ENCODE measurements at places on chromosomes 6 and 20.

DNA sequence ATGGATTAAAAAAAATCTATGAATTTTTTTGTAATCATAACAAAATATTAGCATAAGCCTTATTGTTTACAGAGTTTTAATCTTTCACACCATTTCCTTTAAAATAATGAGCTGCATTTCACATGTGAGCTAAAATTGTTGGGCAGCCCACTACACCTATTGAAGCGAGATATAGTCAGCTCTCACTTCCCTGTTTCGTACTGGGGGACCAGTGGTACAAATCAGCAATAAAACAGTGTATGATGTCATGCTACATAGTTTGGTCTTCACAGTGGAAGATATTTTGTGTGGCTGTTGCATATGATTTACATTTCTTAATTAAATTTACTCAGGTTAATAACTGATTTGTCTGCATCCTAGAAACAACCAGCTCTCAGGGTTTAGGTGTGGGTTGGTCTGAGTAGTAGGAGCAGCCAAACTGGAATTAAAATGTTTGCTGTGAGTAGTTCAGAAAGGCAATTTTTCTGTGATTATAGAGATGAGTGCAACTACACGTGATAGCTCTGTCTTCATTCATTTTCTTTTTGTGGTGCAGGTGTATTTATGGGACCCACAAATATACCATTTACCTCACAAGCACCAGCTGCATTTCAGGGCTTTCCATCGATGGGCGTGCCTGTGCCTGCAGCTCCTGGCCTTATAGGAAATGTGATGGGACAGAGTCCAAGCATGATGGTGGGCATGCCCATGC lies 99.3 kb downstream of the B3GAT2 start:
- DNase-seq = no peak

DNA sequence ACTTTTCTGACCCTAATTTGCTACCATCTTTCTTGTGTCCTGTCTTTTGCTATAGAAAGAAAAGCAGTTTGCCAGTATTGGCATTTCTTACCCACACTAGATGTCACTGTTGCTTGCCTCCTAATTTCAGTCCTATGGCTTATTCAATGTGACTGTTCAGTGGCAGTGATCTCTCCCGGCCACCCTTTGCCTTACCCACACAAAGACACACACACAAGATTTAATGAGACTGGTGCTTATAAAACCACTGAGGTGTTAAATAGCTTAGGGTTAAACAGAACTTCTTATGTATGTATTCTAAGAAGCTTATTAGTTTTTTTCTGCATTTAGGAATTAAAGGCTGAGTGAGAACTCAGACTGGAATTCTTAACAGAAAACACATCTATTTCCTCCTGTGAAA lies 233.6 kb upstream of the ASCC3 start:
- no peak for DNase-seq

DNA sequence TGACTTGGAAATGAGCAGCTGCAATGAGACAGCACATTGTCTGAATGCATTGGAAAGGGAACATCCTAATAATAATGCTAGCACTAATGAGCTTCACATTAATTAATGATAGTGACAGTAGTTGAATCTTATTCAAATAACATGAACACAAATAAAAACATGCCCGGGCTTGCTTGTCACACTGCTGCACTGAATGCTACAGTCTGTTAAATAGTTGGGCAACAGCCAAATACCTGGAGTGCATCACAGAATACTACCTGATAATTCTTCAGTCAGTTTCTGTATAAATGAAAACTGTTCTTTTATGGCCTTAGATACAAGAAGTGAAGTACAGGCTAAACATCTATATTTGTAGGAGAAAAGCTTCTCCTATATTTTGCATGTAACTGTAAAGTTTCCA lies 458.7 kb downstream of the RNF144B start:
- DNase-seq = no peak

DNA sequence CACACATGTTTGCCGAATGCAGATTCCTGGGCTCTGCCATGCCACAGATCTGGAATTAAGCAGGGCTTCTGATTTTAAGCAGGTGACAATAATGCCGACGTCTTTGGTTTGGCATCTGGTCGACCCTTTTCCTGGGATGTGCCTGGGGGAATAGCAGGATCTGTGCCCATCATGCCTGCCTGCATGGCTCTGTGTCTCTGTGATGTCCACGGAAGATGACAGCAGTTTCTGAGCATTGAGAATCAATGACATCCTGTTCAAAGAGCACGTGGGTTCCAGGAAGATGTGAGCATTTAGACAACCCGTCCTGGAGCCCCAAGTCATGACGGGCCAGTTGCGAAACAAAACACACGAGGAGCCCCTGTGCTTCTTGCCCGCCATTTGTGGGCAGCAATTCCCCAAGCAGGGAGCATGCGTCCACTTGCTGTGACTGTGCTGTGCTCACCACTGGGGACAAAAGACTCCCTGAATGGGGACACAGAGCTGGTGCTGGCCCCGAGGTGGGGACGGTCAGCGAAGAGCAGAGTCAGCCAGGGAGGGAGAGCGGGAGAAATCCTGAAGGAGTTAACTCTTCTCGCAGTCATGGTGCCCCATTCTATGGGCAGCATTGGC lies 110.1 kb downstream of the ERMARD start:
- DNase-seq = no peak

DNA sequence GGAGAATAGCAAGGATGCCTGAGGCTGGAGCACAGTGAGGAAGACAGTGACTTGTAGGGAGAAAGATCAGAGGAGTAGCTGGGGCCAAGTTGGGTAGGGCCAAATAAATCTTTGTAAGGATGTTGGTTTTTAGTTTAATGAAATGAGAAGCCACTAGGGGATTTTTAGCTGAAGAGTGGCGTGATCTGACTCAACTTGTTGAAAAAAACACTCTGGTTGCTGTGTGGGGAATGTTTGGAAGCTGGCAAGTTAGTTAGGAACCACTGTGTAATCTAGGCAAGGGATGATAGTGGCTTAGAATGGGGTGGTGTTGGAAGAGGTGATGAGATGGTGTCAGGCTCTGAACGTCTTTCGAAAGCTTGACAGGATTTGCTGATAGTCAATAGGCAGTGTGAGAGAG lies 176.1 kb upstream of the HDDC2 start:
- DNase-seq = no peak

DNA sequence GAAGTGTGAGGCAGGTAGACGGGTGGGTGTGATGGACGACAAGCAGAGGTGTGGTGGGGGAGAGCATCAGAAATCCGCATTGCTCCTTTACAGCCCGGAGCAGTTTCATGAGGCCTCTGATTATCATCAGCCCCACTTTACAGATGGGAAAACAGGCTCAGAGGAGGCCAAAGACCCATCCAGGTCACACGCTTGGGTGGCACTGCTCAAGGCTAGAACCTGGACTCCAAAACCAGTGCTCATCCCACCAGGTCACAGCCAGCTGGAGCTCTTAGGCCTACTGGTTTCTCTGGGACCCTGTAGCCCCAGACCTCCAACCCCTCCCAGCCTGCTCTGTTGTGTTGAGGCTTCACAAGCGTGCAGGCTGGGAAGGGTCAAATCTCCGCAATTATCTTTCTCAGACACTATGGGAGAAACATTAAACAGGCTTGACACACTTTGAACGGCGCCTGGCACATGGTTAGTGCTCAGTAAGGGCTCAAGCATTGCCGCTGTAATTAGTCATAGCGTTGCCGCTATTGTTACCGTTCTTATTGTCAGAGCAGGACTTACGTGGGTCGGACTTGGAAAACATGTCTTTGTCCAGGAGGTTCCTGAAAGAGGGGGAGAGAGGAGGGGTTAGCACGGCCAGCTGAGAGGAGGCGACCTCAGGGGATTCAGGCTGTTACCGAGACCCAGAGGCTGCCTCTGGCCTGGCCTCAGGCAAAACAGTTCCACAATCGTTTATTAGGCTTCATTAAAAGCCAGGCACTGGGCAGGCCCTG lies 16.6 kb downstream of the CPNE5 start:
- no peak for DNase-seq

DNA sequence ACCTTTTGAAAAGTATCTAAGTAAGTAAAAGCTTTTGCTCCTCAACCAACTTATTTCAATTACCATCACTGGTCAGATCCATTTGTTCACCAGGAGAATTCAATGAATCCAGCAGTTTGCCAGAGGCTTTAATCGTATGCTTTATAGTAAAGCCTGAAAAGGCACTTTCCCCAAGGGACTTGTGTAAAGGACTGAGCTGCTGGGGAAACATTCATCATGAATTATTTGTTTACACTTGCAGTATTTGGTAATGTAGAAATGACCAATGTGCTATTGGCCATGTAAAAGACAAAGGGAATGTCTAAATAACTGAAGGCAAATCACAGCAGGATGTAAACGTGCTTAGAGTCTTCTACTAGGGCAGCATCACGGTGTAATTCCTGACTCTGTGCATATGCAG lies 471.4 kb downstream of the ADGRB3 start:
- DNase-seq = no peak

DNA sequence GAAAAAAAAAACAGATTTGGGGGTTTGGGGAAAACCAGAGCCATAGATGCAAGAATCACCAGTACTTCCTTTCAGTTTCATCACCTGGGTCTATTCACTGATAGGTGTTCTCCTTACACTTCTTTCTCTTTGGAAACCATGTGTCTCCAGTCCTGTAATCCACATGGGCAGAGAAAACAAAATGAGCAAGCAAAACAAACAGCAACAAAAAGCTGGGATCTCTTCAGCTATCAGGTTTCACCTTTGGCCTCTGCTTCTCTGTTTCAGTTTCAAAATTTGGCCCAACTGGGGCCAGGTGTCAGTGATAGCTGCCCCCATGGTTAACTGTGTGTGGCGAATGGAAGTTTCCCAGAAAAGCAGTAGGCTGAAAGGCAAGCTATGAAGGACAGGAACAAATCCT lies 220.0 kb upstream of the THBS2 start:
- no peak for DNase-seq

GRCh38 chr6:157724960-157725741 lies 97.9 kb upstream of the SNX9 start:
- DNase-seq = no peak

DNA sequence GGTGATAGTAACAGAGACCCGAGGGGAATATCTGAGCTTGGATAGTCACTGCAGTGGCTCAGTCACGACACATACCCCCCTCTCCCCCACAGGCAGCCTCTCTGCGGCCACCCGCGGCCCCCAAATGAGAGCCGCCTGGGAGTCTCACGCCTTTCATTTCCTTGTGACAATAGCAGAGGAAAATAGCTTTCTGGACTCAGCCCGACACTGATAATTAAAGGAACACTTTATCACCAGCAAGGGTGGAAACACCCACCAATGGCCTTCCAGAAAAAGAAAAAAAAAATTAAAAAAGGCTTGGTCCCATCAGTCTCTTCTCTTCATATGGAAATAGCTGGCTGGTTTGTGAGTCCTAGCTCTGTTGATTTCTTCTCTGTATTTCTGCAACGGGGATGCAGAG lies 35.1 kb upstream of the KCNG1 start:
- DNase-seq = no peak

GRCh38 chr6:20340068-20340848 lies 61.4 kb upstream of the E2F3 start:
- DNase-seq = no peak
